NCI-H1694 treated with DMSO at 0.1 percent for 48 hours (cell line): ENCODE measurements at places on chromosomes 16 and 17.

GRCh38 chr16:48047720-48048119, 108.1 kb downstream of the ABCC12 start:
- no peak for DNase-seq

DNA sequence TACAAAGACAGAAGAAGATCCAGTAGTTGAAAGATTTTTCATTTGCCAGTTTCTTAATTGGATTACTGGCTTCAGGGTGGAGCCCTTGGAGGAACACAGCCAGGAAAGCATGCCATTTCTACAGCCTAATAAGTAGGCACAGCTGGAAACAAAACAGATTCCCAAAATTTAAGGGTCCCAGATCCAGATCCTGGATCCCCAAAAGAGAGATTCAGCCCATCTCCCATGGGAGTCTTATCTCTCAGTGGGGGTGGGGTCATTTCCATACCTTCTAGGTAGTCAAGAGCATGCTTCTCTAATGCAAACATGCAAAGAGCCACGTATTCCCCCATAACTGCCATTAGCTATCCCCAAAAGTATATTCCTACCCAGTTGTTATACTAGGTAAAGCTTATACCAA, 49.9 kb downstream of the SCPEP1 start:
- DNase-seq: no peak

DNA sequence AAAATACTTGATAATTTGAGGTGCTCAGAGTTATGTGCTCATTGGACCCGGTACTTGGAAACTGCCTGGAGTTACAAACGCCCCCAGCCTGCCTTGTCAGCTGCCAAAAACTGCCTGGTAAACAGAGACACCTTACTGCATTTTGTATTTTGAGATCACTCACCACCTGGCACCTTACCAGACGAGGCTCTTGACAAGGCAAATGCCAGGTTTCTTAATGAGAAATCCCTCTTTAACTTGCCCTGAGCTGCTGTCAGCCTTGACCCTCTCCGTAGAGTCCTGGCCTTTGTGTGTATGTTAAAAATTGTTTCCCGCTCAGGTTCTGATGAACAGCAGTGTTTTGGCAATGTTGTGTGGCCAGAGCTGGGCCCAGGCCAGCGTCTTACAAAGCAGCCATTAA, 28.8 kb downstream of the SYT17 start:
- DNase-seq: no peak

DNA sequence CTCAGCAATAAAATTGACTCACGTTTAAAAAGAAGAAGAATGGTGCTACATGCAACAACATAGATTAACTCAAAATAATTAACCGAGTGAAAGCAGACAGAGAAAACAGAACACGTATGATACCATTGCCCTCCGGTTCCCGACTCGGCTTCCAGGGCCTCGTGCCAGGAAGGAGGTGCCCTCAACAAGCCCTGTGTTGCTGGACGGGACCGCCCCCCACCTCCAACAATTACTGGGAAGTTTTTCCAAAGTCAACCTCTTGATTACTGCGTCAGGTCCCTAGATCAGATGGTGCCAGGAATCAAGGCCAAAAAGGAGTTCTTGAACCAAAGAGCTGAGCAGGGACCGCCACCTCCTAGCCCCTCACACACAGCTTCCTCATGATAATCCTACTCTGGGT, 20.4 kb downstream of the DNAH17 start:
- DNase-seq: no peak

DNA sequence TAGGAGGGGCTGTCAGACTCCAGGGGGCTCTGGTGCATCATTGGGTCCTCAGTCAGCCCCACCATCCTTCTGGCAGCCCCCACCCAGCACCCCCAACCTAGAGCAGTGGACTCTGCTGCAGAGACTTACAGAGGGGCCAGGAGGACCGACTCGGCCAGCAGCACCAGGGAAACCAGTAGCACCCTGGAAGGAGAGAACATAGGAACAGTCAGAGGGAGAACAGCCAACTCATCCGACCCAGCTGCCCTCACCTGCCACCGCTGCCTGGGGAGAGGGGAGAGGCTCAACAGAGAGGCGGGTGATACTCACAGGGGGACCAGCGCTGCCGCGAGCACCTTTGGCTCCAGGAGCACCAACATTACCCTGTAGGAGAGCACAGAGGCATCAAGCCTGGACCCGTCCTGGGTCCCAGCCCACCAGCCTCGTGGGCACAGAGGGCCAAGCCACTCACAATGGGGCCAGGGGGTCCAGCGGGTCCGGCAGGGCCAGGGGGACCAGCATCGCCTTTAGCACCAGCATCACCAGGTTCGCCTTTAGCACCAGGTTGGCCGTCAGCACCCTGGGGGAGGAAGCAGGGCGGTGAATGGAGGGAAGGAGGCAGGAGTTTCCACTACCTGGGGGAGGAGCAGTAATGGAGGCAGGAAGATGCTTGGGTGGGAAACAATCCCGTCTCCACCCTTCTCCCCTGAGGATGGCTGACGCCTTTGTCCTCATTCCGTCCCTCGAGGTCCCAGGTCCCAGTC, 11.7 kb downstream of the COL1A1 start:
- no peak for DNase-seq

GRCh38 chr17:49935526-49936210, 33.3 kb upstream of the DLX4 start:
- peak; percentile 51 for DNase-seq

DNA sequence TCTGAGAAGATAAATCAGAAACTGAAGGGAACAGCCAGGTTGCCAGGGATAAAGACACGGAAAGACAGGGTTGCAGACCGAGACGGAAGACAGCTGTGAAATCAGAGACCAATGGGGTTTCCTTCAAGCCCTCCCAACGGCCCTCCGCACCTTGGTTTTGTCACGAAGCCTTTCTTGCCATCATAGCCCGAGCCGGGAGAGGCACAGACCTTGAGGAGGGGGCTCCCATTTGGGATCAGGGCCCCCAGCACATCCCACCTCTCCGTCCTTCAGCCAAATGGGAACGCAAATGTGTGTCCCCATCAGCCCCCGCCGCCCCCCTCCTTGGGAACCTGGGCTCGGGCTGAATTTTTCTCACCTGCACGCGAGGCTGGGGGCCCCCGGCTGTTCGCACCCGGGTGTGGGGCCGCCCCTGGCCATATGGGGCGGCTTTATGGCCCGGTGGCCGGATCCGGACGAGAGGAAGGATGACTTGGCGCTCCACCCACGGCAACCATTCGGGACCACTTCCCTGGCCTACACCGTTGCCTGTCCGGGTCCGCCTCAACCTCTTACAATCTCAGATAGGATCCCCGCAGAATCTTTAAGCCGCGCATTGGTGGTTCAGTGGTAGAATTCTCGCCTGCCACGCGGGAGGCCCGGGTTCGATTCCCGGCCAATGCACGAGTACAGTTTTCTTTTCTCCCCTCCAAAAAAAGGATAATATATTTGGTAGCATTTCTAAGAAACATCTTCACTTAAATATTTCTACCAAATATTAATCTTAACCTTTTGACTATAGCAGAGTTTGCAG, 1.4 kb upstream of the HES7 start:
- peak; percentile 68 for DNase-seq

DNA sequence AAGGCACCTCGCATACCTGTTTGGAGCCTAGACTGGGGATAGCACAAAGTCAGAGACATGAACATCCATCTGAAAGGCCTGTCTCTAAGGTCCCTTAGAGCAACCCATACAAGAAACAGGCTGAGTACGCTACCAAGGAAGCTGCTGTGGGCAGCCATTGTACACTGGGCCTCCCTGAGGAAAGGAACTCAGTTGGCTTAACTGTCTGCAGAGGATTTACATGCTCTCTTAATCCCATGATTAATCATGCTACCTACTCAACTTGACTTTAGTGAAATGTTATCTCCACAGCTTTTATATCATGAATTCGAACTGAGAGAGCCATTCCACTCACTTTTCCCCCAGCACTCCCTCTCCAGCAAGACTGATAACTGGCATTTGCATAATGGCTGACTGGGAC, 26.0 kb downstream of the PHLPP2 start:
- no peak for DNase-seq
